Inflammatory macrophage treated with lipopolysaccharide for 4 hours (primary cell): ENCODE measurements at places on chromosomes 3 and 15.

GRCh38 chr15:85704066-85704465, 90.7 kb downstream of the KLHL25 start:
- DNase-seq: peak; percentile 39

DNA sequence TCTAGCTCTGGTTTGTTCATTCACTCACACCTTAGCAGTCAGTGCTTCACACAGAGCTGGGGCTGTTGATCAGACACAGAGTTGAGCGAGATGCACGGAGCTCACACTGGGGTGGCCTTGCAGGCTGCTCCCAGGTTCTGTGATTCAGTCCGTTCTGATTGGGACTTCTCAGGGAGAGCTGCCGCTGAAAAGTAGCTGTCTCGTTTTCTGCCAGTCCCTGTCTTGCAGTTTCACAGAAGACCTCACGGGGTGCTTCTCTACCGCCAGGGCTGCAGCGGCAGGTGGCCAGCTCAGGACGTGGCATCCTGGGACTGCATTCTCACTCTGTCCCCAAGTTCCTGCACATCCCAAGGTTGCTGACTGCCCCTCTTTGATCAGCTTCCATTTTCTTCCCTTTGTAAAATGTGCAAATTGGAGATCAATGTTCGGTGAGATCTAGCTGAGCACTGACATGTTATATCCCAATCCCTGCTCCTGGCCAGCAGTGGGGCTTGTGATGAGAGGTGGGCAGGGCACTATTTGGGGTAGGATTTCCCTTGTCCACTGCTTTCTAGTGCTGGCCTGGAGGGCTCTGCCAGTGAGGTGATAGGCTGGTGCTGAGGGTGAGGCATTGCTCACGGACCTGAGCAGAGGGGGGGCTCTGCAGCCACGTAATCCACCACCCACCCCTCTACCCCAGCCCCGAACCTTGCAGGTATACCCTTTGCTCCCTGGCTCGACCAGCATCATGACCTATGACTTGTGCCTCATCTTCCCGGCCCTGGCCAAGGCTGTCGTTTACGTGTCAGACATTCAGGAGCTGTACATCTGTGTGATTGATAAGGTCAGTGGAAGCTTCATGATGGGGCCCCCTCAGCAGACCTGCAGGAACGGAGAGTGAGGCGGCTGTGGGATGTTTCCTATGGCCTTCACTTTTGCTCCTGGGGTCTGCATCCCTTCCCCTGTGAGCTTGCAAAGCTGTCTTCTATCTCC, 5.3 kb upstream of the TXNRD3 start:
- no peak for DNase-seq

- no peak for DNase-seq
Measured at GRCh38 chr3:134905647-134905935, 110.5 kb downstream of the EPHB1 start.

DNA sequence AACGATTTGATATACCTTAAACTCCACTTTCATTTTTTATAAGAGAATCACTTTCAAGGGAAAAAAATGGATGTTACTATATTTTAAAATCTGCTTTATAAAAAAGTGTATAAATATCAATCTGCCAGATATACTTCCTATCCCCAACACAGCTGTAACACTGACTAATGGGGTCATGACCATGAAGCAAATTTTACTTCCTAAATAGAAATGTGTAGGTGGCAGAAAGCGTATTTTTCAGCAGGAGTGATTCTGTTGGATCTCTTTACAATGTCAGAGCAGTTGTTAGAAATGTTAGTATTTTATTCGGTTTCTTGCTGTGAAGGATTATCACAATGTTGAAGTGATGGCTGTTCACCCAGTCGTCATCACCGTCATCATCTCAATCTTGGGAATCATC, 5.5 kb upstream of the C15orf40 start:
- DNase-seq: peak; percentile 78

GRCh38 chr3:61530355-61530754, 31.0 kb upstream of the PTPRG start:
- DNase-seq: no peak

DNA sequence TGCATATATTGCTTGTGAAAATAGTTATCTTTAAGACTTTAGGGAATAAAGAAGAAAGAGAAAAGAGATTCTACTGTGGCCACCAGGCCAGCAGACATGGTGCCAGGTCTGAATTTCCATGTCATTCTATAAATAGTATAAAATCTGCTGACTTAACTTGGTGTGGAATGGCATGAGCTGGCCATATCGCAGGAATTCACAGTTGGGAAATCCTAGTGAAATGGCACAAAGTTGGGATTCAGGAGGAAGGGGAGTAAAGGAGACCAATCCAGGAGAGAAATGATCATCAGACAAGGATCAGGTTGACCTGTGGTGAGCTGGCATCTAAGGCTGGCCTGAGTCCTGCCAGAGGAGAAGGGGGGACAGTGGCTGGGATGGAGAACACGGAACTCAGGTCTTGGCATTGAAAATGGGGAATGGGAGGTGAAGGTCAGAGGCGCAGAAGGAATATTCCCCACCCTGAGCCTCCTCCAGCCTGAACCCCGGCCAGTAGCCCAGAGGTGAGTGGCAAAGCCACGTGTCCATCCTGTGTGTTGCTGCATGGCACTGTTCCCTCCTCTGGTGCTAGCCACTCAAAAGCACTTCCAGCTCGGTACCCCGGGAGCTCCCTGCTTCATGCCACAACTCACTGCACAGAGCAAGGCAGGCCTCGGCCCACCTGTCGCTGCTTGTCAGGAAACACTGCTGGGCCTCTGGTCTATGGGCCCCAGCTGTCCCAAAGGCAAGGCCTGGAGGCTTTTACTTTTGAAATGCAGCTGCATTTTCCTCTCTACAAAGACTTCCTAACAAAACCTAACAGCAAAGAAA, 51.4 kb downstream of the SSUH2 start:
- no peak for DNase-seq

GRCh38 chr3:50264383-50264963, 4.5 kb upstream of the SEMA3B start:
- DNase-seq: no peak

DNA sequence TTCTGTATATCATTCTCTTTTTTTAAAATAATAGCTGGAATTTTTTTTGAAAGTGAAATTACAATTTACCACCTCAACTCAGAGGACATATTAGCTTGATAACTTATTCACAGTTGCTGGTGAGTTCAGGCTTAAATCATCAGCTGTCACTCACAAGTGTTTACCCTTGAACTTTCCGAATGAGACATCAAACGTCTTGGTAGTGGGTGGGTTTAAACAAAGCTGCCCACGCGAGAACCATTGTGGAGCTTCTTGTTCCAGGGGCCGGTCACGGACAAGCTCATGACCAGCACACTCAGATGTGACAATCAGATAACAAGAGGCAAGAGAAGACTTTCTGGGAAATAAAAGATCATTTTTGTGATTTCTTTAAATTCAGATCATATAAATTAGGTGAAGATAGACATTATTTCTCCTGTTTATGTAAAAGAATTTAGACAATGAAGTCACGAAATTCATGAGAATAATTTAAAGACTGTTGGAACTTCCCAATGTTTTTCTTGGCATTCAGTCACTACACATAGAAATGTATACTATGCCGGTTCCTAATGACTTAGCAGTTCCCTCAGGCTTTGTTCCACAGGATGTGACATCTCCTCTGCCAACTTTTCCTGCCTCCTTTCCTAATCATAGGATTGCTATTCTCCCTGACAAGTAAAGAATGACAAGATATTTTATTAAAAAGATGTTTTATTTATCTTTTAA, 29.3 kb downstream of the BTD start:
- peak; percentile 51 for DNase-seq

GRCh38 chr3:32431481-32431880, 39.8 kb downstream of the CMTM7 start:
- no peak for DNase-seq

GRCh38 chr15:89888214-89888804, 5.5 kb downstream of the AP3S2 start:
- DNase-seq: peak; percentile 68

DNA sequence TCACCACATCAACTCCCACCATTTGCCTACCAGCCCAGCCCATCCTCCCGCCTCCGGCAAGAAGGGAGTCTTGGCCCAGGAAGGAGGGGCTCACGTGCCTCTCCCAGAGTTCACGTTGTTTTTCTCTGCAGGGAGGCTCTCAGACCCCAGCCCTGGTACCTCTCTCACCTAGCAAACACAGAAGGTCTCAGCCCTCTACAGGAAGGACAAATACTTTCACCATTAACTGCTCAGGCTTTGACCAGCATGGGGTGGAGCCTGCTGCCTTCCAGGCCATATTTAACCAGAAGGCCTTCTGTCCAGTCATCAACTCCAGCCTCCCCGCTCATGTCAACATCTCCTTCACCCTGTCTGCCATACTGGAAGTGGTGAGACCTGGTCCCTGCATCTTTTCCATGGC, 19.0 kb upstream of the HTR3E start:
- no peak for DNase-seq

- DNase-seq: no peak
Measured at GRCh38 chr3:264394-265156, 68.0 kb downstream of the CHL1 start.

DNA sequence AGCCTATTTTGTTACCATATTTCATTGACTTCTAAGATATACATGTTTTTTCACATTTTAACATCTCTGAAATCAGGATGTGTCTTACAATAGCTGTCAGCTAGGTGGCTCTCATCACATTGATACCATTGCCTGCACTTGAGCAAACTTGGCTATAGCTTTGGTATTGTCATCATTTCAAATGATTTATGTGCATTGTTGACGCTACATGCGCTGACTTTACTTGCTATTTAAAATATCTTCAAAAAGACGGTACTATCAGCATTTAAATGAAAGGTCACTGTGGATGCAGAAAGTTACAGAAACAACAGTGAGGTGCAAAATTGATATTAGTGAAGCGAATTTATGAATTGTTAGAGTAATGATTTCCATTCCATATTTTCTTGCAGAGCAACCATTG, 54.0 kb upstream of the ABHD2 start:
- DNase-seq: no peak

DNA sequence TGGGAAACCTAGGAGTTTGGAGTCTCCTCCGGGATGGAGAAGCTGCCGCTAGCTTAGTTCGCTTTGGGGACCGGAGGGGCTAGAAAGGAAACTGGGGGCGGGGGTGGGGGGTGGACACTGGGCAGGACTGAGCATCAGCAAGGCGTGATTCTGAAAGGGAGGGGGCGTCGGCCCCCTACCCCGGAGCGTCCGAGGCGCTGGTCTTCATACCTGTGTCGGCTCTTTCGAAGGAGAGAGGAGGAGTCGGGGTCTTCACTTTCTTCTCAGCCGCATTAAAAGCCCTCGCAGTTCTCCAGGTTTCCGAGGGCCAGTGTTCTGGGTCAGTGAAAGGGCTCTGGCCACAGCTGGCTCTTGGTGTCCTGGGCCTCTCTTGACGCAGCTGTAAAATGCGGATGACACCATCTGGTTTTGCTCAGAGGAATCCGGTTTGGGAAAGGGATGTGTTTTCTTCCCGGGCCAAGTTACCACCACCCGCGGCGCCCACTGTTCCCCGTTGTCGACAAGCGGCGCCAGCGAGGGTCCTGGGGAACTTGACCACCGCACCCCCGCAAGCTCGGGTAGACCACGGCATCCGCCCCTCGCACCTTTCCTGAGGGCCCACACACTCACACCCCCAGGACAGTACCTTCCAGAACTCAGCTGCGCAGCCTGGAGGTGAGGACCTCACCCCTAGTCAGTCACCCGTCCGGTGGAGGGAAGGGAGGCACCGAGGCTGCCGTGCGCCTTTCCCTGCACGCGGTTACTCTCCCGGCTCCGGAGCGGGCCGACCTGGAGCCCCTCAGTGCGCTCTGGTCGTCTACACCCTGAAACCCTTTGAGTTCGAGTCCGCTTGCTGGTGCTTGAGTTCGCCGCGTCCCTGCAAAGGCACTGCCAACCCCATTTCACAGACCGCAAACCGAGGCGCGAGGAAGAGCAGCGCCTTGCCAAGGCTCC, 660 bp downstream of the CCK start:
- no peak for DNase-seq

- DNase-seq: peak; percentile 66
Measured at GRCh38 chr3:42846685-42847522, 28.8 kb downstream of the CYP8B1 start.

- no peak for DNase-seq
Measured at GRCh38 chr15:48062148-48062872, 58.5 kb upstream of the SLC24A5 start.

GRCh38 chr3:66227915-66228314, 7.1 kb downstream of the SLC25A26 start:
- peak; percentile 51 for DNase-seq

DNA sequence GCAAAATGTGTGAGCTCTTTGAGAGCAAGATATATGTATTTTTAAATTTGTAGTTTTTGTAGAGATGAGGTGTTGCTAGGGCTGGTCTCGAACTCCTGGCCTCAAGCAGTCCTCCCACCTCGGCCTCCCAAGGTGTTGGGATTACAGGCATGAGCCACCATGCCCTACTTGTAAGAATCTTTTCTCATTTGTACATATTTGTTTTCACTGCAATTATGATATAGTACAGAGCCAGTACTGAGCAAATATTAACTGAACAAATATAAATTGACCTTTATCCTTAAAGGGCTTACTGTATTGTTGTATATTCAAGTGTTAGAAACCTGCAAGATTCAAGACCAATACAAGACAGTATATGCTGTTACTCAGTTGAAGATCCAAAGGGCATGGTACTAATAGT, 53.4 kb downstream of the GTF2E1 start:
- DNase-seq: no peak

GRCh38 chr3:155202626-155203025, 90.9 kb downstream of the STRIT1 start:
- no peak for DNase-seq
